ENCODE measurements at places on chromosomes 3 and 15. TPM values are rescaled to one million over a fixed set of nuclear protein-coding genes. Genes with fewer than 3 reads are reported as not detected.
A peak's percentile ranks its signal among the peaks of the same experiment; 100 is the strongest.

DNA sequence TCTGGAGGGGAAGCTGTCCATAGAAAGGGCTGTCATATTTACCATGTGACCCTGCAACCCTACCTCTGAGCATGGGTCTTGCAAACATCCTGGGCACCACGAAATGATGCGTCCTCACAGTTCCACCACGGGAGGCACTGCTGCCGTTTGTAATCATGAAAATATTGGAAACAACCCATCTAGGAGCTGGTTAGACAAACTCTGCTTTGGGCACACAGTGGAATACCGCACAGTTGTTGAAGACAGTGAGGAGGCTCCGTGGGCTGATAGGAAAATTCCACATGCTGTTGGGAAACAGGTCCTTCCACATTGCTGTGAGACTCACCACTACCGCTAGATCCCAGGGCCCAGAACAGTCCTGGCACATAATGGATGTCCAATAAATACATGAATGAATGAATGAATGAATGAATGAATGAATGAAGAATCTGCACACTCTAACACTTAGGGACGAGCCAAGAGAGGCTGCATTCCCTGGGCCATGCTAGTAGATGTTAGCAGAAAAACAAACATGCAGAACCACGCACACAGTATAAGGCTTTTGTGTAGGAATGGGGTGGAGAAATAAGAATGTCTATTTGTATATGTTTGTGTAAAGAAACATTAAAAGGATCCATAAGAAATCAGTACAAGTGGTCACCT, 40.6 kb downstream of the TPRA1 start:
- no peak for DNase-seq

Gene NR2E3
- 2.3 TPM for polyA plus RNA-seq

Gene GOLGA6L25
- polyA plus RNA-seq: not detected

DNA sequence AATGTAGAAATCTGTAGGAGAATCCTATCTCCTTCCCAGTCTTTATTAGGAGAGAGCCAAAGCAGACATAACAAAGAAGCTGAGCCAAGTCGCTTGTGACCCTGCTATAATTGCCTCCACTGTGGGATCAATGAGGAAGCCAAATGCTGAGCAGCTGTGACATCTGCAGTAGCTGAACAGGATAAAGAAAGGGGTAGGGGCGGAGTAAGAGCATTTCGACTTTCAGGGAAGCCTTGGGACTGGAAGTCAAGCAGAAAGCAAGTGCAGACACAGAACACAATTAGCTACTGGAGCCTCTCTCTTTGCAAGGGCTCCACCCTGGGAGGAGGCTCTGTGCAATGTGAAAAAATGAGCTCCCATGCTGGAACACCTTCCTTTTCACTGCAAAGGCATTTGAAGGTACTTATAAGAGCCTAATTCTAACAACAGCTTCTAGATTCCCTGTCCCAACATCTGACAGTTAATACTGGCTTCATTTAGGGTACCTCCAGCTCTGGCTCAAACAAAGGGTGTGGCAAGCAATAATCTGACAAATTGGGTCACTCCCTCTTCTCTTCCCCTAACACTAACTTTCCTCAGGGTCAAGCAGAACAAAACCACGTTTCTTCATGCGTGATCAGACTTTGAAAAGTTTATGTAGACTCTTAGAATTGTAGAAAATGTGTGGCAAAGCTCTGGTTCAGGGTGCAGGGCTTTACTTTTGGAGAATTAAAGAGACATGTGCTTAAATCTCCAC, 166.4 kb downstream of the CADPS start:
- peak; percentile 76 for DNase-seq

- peak; percentile 28 for DNase-seq
Measured at GRCh38 chr3:54527953-54528352, 399.9 kb downstream of the LRTM1 start.

GRCh38 chr3:31841515-31841914, 139.5 kb downstream of the OSBPL10 start:
- DNase-seq: no peak

- DNase-seq: no peak
Measured at GRCh38 chr3:29057326-29057725, 223.5 kb upstream of the RBMS3 start.

DNA sequence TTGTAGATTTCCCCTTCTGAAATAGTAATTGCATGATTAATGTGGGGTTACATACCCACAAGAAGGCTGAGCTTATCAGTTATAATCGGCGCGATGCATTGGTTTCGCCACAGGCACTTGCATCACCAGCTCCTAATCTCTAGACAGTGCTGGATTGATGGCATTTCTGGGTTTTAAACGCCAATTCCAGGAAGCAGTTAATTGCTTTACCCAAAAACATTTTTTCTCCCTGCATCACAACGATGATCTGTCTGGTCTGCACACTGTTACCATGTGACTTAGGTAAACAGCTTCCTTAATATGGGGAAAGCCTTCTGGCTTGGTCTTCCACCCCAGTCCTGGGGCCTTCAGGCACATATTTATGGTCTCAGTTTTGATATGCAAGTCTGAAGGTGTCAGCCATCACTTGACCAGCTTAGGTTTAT, 70.0 kb upstream of the HEG1 start:
- DNase-seq: no peak

Gene ZNF80
- polyA plus RNA-seq: not detected

DNA sequence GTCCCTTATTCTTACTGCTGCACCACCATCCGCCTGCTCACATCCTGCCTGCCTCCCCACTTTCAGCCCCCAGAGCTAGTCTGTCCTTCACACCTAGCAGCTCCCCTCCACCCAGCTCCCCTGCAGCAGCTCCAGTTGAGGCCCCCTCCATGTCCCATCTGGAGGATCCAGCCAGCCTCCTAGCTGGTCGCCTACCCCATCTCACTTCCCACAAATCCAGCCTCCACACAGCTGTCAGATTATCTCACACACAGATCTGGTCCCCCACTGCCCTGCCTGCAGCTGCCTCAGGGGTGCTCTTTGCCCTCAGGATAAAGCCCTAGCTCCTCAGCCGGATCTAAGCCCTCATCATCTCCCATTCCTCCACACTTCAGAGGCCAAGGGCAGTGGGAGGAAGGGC, 8.8 kb upstream of the SEMA7A start:
- DNase-seq: no peak

GRCh38 chr15:70826634-70827033, 27.3 kb downstream of the LARP6 start:
- no peak for DNase-seq

DNA sequence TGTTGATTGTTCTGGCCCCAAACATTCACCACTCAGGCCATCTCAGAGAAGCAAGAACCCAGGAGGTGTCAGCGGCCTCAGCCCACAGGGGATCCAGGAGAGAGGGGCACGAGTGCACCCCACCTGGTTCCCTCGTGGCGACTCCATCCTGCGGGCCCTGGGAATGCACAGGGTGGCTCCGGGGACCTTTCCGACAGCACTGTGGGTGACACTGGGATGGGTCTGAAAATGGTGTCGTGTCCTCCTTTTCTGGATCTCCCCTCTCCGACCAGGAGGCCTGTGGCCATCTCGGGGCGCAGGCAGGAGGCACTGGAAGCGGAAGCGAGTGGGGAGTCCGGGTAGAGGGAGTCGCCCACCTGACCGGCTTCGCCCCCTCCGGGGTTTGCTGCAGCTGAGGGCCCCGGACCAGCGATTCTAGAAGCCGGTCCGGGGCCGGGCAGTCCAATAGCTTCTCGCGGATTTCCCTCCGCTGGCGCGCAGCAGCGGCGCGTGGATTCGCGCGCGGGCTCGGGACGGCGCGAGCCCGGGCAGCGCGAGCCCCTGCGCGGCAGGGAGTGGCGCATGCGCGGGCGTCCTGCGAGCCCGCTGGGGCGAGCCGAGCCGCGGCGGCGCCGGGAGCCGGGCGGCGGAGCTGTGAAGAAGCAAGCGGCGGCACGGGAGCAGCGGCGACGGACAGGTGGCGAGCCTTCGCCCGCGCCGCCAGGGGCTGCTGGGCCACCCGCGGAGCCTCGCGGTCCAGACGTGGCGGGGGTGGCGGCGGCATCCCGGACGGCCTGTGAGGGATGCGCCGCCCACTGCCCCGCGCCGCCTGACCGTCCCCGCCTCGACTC, at the start of gene DOCK3:
Gene DOCK3, plus strand, starts transcription at position 579 of the 830 bp plus-strand sequence. CDS start 337 bp downstream, outside the sequence.
- DNase-seq: peak; percentile 76

GRCh38 chr3:18761530-18761929, 336.4 kb upstream of the SATB1 start:
- DNase-seq: no peak

GRCh38 chr3:50068134-50068533, 20.6 kb upstream of the RBM5 start:
- DNase-seq: no peak

Gene CNTN3
- polyA plus RNA-seq: 12.0 TPM

- DNase-seq: no peak
Measured at GRCh38 chr3:8737823-8738222, 4.2 kb downstream of the CAV3 start.

Gene IQCH
- 0.97 TPM for polyA plus RNA-seq

DNA sequence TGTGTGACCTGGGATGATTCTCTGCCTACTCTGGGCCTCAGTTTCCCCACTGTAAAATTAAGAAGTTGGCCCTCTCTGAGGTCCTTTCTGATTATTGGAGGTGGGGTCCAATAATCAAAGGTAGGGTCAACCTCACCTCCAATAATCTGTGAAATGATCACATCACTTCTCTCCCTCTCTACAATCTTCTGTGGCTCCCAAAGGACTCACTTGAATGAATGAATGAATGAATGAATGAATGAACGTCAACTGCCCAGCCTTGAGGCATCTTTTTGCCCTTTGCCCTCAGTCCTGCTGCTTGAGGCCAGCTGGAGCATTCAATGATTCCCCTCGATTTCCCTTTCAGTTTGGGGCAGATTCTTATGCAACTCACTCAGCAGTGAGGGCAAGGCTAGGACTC, 26.7 kb upstream of the GRIP2 start:
- no peak for DNase-seq

GRCh38 chr15:70907784-70908471, 15.3 kb downstream of the LRRC49 start:
- no peak for DNase-seq

DNA sequence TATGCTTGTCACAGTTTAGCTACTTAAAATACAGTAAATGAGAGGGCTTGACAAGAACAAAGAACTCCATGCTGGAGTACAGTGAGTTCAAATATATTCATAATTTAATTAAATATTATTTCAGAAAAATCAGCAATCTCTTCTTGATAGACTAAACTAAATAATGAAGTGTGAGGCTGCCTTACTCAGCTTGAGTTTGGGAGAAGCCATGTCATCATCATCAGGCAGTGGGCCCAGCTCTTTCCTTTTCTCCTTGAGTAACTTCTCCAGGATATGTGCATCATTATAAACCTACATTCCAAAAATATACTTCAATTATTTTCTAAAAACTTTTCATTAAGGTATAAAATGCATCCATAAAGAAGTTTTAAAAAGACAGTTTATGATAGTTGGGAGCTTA, 70.5 kb downstream of the PBRM1 start:
- DNase-seq: no peak

Gene TEX55
- polyA plus RNA-seq: not detected

DNA sequence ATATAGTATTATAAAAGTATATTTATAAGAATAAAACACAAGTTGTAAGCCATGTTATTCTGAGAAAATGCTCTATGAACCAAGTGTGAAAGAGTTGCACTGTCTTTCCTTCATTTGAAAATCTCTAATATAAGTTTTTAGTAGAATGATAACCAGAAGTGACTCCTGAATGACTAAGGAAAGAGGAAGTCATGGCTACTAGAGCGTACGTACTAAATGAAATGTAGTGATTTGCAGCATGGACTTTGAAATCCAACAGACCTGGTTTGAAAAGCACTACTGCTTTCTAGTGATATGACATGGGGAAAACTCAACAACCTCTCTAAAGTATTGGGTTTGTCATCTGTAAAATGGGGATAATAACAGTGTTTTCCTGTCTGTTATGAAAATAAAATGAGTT, 10.3 kb upstream of the DNAJC13 start:
- DNase-seq: peak; percentile 9

- no peak for DNase-seq
Measured at GRCh38 chr3:117488983-117489382, 779.4 kb downstream of the TUSC7 start.

DNA sequence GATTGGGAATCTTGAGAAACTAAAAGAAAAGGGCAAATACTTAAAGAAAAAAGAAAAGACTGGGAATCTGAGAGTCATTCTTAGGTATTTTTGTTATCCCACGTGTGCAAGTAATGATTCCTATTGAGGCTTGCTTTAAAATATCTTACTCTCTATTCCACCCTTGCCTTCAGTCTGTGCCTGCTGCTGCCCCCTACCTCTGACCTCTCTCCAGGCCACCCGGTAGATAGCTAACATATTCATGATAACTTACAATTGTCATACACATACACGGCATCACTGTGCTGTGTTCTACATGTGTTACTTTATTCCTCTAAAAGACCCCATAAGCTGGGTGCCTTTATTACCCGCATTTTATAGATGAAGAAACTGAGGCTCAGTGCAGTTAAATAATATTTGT, 27.8 kb upstream of the ATP13A3 start:
- DNase-seq: no peak

DNA sequence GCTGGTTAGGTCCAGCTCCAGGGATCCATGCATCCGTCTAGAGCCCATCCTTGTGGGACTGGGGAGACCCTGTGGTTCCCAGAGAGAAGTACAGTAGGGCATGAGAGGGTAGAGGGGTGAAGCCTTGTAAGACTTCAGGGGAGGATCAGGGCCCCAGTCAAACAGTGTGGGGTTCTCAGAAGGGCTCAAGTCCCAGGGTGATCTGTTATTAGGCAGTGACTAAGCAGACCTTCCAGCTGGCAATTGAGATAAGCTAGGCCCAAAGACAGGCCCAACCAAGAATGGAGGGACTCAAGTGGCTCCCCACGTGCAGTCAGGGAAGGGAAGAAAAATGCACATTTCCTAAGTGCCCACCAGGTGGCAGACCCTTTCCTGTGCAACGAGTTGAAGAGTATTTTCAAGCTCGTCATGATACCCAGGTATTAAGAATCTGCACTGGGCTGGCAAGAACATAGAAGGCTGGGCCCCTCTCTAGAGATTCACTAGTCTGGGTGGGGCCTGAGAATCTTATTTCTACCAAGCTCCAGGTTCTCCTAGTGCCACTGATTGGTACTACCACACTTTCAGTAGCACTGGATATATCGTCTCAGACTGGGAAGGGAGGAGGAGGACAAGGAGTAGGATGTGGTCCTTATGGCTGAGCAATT, 240.8 kb downstream of the NR1D2 start:
- peak; percentile 44 for DNase-seq

DNA sequence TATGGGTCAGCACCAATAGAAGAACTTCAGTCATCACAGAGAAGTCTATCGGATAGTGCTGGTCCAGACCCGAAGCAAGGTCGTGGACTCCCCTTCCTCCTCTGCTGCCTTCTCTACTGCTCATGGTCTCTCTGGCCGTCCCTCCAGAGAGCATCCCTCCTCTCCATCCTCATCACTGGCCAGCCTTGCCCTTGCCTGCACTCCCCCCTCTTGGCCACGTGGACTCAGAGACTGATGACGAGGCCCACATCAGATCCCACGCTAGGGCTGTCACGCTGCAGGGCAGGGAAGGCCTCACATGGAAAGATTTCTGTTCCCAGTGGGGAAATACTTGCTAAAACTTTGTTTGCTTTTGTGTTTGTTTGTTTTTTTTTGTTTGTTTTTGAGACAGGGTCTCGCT, 35.3 kb downstream of the IGDCC3 start:
- DNase-seq: no peak

DNA sequence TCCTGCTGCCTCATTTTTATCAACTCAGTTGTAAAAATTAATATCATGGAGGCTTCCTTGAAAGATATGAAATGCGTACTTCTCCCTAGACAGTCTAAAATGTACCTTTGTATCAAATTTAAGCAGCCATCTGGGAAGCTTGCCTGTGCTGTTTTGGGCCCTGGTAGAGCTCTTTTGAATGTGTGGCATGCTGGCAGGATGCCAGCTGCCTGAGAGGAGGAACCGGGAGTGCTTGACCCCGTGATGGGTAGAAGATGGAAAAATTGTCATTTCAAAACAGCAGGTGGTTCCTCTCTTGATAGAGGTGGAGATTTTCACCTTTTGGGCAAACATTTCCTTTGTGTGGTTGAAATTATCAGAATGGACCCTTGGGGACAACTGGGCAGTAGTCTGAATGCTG, 245.3 kb downstream of the RPLP1 start:
- DNase-seq: peak; percentile 67

Gene ADAMTS17
- polyA plus RNA-seq: 5.2 TPM
